Calu3 (cell line): ENCODE measurements at places on chromosomes 1 and 21. TPM values are rescaled to one million over a fixed set of nuclear protein-coding genes. Genes with fewer than 3 reads are reported as not detected.
A peak's percentile ranks its signal among the peaks of the same experiment; 100 is the strongest.

GRCh38 chr1:203685168-203685567 is 58.5 kb downstream of the ATP2B4 start:
- no peak for DNase-seq

- DNase-seq: no peak
Observed at GRCh38 chr1:153570874-153571273, 5.2 kb upstream of the S100A2 start.

DNA sequence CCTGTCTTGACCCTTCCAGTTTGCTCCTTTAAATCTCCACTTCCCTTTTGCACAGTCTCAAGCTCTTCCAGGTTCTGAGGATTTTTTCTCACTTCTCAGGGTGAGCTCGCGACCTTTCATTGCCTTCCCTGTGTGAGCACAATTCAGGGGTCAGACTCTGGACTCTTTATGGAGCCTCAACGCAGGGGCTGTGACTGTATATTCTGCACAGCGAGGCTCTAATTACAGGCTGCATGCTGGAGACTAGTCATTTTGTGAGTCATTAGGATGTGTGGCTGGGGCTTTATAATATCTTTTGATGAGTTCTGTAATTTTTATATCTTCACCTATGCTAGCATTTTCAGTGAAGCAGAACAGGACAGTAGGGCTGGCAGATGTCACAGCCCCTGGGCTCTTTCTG is 270.7 kb downstream of the KAZN start:
- no peak for DNase-seq

The GNAI3 gene
- total RNA-seq: 6.3 and 6.5 TPM in 2 replicates

DNA sequence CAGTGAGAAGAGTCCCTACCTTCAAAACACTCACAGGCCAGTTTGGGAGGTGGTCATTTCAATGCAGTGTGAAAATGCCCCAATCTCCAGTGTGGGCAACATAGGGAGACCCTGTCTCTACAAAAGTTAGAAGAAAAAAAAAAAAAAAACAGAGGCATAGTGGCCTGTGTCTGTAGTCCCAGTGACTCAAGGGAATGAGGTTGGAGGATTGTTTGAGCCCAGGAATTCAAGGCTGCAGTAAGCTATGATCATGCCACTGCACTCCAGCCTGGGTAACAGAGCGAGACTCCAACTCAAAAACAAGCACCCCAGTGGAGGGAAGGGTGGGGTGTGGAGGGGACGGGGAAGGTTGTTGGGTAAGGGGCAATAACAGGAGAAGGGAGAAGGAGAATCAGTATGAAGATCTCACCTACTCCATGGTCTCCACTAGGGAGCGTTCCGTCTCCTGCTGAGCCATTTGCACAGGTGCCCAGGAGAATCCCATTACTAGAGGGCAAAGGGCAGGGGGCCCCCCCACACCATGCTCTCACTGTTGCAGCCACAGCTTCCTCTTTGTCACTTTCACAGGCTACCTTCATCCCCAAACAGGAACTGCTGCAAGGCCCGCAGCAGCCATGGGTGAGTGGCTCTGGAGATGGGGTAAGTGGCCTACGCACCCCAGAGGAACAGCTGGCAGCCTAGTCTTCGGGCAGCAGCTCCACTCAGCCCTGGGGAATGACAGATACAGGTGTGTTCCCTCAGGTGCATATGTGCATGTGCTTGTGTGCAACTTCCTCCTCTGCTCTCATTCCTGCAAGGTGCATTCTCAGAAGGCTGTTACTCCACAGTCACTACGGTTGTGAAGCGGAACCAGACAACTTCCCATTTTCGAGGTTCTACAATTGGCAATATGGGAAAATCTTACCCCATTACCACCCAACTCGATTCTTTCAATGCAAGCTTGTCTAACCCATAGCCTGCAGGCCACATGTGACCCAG is 87.9 kb upstream of the LYST start:
- no peak for DNase-seq

DNA sequence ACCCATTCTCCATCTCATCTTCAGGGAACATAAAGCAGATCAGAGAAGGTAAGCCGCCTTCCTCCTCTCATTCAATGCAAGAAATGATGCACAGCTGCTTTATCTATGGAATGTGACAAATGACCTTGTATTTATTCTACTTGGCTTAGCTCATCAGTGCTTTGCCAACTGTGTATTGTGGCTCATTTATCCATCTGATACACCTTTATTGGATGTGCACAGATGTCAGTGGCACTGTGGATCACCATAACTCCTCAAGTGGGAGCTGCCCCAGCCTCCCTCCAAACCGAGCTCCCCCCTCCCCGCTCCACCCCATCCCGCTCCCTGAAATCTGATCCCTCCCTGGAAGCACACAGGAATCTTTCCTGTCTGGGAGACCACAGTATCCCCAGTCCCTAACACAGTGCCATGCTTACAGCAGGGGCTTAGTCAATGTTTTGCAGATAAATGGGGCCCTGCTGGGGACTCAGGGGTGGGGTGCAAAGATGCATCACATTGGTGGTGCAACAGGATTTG is 156.0 kb upstream of the RAB4A start:
- no peak for DNase-seq

DNA sequence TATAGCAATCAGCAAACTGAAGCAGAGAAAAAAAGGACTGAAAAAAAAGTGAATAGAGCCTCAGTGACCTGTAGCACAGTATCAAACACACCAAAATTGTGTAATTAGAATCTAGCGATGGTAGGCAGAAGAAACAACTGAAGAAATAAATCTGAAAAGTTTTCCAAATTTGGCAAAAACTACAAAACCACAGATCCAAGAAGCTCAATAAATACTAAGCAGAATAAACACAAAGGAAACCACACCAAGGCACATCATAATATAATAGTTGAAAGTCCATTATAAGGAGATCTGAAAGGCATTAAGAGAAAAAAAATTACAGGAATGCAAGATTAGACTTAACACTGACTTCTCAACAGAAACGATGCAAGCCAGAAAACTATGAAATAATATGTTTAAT is 7.1 kb upstream of the IL12RB2 start:
- DNase-seq: no peak

- DNase-seq: peak; percentile 85
Observed at GRCh38 chr1:2546515-2547209, 9.5 kb upstream of the TNFRSF14 start.

- no peak for DNase-seq
Observed at GRCh38 chr1:186672596-186672995, 7.6 kb downstream of the PTGS2 start.

- DNase-seq: no peak
Observed at GRCh38 chr1:171743081-171743870, 1.4 kb upstream of the VAMP4 start.

DNA sequence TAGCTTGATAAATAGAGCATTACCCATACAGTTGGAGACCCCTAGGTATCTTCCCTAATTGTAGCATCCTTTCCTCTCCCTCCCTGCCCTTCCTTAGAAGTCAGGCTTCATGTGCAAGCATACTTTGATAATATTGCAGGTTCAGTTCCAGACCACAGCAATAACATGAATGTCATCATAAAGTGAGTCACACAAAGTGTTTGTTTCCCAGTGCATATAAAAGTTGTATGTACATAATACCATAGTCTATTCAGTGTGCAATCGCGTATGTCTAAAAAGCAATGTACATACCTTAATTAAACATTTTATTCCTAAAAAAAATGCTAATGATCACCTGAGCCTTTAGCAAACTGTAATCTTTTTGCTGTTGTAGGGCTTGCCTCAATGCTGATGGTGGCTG is 33.4 kb upstream of the KAZN start:
- DNase-seq: no peak

DNA sequence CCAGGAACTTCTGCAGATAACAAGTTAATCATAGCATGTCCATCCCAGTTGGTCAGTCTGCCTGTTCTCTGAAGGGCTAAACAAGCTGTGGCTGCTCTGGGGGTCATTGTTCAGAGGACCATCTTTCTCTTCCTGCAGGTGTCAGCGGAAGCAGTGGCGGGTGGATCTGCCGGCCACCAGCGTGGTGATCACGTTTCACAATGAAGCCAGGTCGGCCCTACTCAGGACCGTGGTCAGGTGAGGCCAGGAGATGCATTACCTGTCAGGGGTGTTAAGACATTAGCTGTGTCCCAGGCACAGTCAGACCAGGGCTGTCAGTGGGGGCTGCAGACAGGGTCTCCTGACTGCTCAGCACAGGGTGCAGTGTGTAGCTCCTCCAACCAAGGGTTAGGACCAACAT is 168.8 kb downstream of the GALNT2 start:
- no peak for DNase-seq

DNA sequence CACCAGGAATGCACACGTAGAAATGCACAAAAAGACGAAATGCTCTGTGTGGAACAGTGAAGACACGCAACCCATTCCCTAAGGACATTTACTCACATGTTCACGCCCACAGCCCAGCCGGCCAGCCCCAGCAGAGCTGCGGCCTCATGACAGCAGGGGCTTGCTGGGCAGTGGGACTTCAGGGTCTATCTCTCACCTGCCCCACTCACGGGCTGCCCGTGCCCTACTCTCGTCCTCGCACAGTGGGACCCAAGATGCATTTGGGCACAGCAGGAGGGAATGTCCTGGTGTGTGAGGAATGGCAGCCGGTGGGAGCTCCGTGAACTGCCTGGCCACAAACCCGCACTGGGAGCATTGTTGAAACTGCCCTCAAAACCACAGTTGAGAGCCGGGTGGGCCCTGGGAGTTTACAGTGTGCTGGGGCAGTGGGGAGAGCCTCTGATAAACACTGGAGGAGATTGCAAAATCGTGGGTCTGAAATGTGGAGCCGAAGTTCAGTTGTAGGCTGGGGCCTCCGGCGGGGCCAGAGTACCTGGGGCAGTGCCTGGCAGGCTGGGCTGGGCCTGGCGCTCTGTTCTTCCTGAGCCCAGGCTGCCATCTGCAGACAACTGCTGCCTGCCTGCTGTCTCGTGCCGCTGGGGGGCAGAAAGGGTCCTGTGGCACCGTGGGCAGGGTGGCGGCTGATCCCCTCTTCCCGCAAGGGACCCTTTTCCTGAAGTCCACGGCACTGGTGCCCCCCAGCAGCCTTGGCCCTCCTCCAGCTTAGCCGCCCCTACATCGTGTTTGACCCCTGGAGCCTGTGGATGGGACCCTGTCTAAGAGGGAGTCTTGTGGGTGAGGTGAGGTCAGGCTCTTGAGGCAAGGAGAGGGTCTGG is 20.7 kb upstream of the POFUT2 start:
- DNase-seq: no peak

DNA sequence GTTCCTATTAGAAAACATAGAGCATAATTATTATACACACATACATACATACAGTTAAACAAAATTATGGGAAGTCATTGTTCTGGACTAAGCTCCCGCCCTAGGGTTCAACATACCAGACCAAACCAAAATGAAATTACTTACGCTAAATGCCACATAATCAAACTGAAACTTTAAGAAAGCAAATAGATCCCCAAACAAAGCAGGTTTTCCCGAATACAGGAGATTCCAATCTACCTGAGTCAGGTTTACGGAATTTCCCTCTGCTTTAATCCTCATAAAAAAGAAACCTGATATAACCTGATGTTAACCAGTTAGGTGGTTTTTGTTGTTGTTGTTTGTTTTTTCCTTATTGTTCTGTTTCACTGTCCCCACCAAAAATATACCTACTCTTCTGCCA is 1886.9 kb downstream of the NCAM2 start:
- DNase-seq: no peak

DNA sequence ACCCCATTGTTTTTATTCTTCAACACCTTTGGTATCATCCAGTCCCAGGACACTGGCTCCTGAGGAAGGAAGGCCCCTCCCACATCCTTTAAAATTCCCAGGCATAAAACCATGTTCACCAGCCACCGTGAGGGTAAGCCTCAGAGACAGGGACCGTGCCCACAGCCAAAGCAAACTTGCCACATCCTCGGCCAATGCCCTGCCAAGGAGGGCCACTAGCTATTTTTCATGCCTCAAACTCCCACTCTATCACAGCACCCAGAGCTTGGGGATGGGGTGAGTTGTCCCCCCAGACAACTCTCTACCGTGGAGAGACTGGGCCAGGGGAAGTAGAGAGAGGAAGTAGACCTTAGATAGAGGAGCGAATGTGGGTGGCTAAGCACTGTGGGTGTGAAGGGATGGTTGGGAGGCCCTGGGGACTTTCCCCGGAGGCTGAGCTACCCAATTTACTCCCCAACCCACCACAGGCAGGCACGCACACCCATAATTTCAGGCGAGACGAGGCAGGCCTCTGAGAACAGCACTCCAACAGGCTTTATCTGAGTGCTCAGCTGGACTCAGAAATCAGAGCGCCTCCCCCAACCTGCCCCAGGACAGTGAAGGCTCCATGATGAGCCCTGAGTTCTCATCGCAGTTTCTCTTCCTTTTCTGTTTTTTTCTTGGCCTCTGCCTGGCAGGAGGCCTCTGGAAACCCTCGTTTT is 15.9 kb upstream of the BTG2 start:
- no peak for DNase-seq

The CLCA1 gene
- total RNA-seq: not detected in 2 replicates

GRCh38 chr1:223747838-223748335 is 35.5 kb downstream of the CAPN2 start:
- no peak for DNase-seq

GRCh38 chr1:235486321-235486720 is 17.9 kb downstream of the B3GALNT2 start:
- DNase-seq: no peak

DNA sequence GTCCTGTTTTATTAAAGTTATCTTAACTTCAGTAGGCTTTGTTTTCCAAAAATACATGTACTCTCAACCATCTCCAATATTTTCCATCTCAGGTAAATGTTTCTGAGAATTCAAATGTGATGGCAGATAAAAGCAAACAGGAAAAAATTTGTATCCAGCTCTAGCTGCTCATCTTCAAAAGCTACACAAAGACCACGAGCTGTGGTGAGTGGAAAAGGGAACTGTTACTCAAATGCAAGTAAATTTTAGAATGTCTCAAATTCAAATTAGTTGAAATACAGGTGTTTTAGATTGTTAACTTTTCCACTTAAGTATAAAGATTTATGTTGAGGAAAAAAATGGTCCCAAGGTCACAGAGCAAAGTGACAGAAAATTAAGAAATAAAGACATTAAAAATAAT is 216.0 kb downstream of the SLC45A1 start:
- DNase-seq: no peak

DNA sequence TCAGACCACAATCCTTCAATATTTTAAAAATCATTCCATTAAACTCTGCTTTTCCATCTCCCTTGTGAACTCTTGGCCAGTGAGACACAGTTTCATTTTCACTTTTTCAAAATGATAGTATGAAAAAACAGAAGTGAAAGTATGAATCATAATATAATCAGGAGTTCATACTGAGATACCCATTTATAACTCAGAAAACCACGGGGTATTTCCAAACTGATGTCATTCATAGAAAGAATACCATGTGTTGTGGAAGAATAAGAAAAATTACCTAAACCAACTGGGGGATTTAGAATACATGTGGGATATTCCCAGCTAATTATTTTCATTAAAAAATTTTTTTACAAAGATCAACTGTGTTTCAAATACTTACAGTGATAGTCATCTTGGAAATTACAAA is 149.9 kb downstream of the MRPL39 start:
- DNase-seq: no peak

- DNase-seq: no peak
Observed at GRCh38 chr1:239682960-239683359, 296.6 kb downstream of the CHRM3 start.

DNA sequence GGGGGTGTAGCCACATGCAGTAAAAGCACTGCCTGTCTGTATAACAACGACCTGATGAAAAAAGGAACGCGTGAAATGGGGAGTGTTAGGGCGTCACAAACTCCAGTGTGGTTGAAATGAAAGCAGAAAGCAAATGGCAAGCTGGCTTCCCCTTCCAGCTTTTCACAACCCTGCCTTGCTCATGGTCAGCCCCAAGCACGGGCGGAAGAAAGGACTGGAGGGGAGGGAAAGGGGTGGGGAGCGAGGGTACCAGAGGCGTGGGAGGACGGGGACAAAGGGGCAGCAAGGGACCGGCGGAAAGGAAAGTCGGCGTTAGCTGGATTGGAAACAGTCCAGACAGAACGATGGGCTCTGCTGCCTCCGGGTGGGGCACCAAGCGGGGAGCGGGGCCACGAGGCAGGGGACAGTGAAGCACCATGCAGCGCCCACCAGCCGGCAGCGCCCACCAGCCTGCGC is 9.6 kb downstream of the VPS26C start:
- peak; percentile 21 for DNase-seq
